Dermis blood vessel endothelial cell (primary cell): ENCODE measurements at places on chromosomes 16 and 17.

DNA sequence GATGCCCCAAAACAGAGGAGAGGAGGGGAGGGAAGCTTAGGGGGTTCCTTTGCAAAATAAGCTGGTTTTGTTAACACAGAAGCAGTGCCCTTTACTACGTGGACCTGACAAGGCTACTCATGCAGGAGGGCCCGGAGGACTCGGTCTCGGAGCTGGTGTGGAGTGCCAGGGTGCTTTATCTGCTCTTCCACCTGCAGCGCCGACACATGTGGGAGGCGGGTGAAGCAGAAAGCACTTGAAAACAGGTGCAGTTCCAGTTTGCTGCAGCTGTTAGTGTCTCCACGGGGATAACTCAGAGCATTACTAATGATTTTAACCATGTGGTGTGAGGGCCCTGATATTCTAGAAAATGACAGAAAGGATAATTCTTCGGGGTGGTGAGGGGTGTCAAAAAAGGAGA is 35.0 kb upstream of the MNT start:
- DNase-seq = no peak

- DNase-seq = no peak
These were observed 54.8 kb downstream of the SPECC1 start for GRCh38 chr17:20063665-20064648.

- DNase-seq = no peak
These were observed 12.8 kb upstream of the SLC38A8 start for GRCh38 chr16:84055366-84055765.

GRCh38 chr17:27293359-27293897 is 486 bp upstream of the WSB1 start:
- DNase-seq = no peak

GRCh38 chr16:84176192-84177053 is 10.4 kb downstream of the TAF1C start:
- no peak for DNase-seq

GRCh38 chr17:43952724-43953666 is 745 bp downstream of the PYY start:
- no peak for DNase-seq

GRCh38 chr17:60390186-60390585 is 1.7 kb downstream of the USP32 start:
- peak; percentile 52 for DNase-seq
